ENCODE measurements at places on chromosomes 2 and 18. TPM values are rescaled to one million over a fixed set of nuclear protein-coding genes. Genes with fewer than 3 reads are reported as not detected.

The LOXHD1 gene
- not detected for total RNA-seq

The RIT2 gene
- not detected for total RNA-seq

The POMC gene
- total RNA-seq = not detected

The C1GALT1C1L gene
- total RNA-seq = not detected

The FAM117B gene
- total RNA-seq = 3.6 TPM

The OBSL1 gene
- total RNA-seq = 148 TPM

The TYMS gene
- total RNA-seq = 69.7 TPM

The CDCA7 gene
- total RNA-seq = 29.3 TPM

The ANKRD53 gene
- total RNA-seq = not detected

The FBLN7 gene
- total RNA-seq = 2.2 TPM

The TIA1 gene
- 82.5 TPM for total RNA-seq

The PDK1 gene
- total RNA-seq = 66.3 TPM

The BUB1 gene
- total RNA-seq = 89.8 TPM

The UPP2 gene
- total RNA-seq = not detected

The SPEG gene
- total RNA-seq = 30.7 TPM

The KYNU gene
- 1.1 TPM for total RNA-seq

The SERPINB13 gene
- not detected for total RNA-seq

The KCNG2 gene
- total RNA-seq = not detected

The STK39 gene
- total RNA-seq = 20.8 TPM

The DCDC2C gene
- not detected for total RNA-seq

The FBXO41 gene
- total RNA-seq = 7.7 TPM
